Foreskin keratinocyte (primary cell): ENCODE measurements at places on chromosomes 7 and 10. TPM values are rescaled to one million over a fixed set of nuclear protein-coding genes. Genes with fewer than 3 reads are reported as not detected.
A peak's percentile ranks its signal among the peaks of the same experiment; 100 is the strongest.

- DNase-seq: peak; percentile 48
Observed at GRCh38 chr10:123974406-123974805, 82.8 kb upstream of the CPXM2 start.

GRCh38 chr10:61398366-61399129 lies 54.6 kb downstream of the TMEM26 start:
- no peak for DNase-seq

DNA sequence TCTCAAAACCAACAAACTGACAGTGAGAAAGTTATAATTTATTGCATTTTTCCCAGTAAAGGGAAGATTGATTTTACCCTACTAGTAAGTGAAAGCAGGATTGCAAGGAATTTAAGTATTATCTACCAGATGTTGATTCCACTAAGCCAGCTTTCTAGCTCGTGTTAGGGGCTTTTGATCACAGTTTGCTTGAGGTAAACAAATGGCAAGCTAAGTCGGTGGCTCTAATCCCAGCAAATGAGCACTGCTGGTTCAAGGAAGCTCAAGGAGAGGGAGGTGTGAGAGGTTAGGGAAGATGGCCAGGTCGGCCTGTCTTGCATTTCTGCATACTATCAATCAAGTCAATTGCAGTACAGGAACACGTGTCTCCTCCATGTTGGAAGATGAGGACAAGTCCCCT lies 448.7 kb upstream of the POM121L12 start:
- DNase-seq: no peak

DNA sequence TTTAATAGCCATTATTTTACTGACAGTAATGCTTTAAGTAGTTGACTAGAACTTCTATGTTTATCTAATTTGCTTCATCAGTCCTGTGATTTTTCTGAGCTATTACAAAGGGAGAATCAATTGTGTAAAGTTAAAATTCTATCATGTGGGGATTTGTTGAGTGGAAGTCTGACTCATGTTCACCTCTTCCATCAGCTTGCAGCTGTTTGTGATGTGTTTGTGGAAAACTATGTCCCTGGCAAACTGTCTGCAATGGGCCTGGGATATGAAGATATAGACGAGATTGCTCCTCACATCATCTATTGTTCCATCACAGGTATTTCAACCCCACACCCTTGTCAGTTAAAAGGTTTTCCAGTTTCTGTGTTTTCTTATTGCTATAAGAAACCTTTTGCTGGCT lies 59.9 kb downstream of the SUGCT start:
- DNase-seq: peak; percentile 84

DNA sequence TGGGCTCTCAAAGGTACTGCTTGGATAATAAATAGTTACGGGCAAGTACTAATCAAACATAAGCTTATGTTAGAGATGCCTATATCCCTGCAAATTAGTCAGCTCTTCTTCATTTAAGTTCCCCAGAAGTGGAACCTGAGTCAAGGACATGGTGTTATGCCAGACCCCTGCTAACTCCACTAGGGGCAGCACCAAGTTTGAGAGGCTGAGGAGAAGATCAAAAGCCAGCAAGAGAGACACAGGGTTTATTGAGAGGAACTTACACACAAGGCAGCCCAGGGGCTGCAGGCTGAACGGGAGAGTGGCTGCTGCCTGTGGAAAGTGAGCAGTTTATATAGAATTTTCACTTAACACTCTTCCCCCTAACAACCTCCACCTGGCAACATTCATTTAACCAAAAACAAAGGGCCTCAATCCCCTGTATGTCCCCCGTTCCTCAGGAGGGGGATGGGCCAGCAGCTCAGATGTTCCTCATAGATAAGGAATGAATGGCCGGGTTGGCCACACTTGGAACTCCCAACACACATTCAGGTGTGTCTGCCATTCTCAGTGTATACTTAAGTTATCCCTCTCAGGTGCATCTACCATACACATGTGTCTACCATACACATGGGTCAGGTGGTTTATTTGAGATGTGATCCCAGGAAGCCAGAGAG lies 62.6 kb upstream of the GHITM start:
- DNase-seq: no peak

DNA sequence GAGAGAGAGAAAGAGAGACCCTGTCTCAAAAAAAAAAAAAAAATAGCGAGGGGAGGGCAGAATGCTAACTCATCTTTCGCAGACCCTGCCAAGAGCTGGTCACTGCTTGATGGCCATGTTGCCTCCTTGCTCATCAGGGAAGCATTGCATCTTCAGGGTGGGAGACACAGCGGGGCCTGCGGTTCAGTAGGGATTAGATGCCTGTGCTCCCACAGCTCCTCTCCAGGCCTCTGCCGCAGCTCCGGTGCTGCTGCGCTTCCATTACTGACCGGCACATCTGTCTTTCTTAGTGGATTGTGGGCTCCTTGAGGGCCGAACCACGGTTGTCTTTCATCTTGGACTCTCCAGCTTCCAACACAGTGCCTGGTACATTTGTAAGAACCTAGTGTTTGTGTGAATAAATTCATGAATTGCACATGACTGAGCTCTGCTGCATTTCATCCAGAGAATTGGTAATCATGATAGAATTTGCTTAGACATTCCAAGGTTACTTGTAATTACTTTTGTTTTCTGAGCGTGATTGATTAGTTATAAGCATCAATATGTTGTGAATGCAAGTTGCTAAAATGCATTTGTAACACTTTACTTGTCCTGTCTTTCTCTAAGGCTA lies 16.8 kb downstream of the HK1 start:
- no peak for DNase-seq

Gene CLRN3
- total RNA-seq: not detected in 2 replicates
